Kidney (tissue), 22 donors: ENCODE measurements at places on chromosomes 7 and 10.

DNA sequence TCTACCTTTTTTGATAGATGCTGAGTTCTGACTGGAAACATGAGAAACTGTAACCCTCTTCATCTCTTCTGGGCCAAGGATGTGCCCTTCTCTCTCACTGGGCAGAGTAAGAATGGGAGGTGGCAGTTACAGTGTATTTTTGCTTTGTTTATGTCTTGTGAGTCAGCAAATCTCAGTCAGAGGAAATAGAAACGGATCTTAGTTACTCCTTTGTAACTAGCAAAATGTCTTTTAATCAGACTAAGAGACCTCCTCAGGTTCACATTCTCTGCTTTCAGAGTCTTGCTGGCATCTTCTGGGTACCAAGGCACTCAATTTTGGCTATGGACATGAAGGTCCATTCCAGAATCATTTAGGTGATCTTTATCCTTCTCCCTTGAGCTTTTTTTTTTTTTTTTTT is 70.9 kb downstream of the HHEX start:
- DNase-seq = no peak

DNA sequence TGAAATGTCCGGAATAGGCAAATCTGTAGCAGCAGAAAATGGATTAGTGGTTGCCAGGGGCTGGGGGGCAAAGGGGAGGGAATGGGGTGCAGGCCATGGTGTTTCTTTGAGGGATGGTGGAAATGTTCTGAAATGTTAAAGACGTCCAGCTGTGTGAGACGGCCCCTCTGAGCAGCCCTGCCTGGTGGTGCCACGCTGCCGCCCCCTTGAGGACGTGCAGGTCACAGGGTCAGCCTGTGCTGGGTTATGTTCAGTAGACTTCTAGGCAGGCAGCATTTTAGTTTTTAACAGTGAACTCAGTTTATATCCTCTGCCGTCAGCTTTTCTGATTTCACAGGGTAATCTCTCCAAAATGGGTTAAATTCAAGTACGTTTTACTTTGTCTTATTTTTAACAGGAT is 9.4 kb downstream of the NUB1 start:
- no peak for DNase-seq

GRCh38 chr10:122531939-122532338 is 28.6 kb upstream of the DMBT1 start:
- no peak for DNase-seq

DNA sequence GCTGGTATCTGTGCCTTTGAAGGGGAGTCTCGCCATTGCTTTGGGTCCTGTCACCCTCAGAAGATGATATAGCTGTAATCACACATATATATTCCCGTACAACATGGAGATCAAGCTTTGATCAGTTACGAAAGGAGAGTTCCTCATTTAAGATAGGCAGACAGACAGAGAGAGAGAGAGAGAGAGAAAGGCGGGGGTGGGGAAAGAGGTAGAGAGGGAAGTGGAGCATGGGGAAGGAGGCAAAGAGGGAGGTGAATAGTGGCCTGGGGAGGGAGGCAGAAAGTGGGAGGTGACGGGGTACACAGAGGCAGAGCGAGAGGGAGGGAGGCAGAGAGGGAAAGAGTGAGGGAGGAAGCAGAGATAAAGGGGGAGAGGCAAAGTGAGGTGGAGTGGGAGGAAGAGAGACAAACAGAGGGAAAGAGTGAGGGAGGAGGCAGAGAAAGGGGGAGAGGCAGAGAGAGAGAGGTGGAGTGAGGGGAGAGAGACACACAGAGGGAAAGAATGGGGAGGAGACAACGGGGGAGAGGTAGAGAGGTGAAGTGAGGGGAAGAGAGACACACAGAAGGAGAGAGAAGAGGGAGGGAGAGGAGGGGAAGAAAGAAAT is 44.6 kb upstream of the C1QL3 start:
- DNase-seq = no peak

DNA sequence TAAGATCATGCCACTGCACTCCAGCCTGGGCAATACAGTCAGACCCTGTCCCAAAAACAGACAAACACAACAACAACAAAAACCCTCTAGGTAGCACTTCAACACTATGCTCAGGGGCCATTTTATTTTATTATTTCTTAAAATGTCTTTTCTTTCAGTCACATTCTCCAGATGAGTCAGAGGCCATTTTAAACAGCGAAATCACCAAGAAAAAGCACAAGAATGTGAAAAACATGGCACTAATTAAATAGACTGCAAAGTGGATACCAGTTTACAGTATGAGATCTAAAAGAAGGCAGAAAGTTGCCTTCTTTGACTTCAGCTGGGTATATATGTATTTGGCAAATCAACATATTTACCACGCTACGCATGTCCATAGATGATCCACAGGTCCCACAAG is 6.1 kb upstream of the FGL2 start:
- no peak for DNase-seq

DNA sequence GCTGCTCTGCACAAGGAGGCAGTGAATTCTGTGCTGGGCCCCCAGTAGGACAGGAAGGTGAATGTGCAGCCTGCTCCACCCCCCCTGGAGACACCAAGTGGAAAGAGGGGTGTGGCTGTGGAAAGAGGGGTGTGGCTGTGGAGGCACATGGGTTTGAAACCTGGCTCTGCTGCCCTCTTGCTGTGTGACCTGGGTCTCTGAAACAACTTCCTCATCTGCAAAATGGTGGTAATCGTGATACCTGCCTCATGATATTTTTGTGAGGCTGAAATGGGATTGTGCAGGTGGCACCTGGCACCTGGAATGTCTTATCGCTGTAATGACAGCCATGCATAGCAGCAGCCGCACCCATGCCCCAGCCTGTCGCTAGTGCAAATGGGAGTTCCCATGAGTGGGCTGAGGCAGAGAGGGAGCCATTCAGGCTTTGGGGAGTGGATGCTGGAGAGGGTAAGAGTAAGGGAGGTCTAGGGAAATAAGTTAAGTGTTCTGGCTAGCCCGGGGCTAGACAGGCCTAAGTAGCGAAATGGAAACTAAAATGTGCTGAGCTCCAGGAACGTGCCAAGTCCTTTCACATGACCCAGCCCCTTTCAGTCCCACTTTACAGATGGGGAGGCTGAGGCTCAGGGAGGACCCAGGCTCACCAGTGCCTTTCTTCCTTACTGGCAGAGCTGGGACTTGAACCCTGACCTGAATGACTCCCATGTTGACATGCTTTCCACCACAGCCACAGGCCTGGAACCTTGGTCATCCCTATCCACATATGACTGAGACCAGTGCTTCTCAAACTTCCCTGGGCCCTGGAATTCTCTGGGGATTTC is 35.0 kb downstream of the C10orf105 start:
- DNase-seq = no peak

DNA sequence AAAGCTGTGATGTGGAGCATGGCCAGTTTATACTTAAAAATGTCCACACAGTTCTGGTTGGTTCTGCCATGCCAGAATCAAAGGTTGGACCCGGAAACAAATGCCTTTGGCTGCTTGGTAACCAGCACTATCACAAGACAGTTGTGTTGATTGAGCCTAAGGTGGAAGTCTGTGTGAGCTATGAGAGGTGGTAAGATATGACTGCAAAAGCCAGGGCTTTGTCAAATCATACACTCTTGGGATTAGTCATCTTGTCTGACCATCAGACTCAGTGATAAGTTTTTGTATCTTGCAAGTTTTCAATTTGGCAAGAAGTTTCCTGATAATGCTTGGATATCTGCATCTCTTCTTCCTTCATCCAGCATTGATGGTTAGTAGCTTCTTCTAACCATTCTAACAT is 35.5 kb downstream of the GPR141 start:
- no peak for DNase-seq

DNA sequence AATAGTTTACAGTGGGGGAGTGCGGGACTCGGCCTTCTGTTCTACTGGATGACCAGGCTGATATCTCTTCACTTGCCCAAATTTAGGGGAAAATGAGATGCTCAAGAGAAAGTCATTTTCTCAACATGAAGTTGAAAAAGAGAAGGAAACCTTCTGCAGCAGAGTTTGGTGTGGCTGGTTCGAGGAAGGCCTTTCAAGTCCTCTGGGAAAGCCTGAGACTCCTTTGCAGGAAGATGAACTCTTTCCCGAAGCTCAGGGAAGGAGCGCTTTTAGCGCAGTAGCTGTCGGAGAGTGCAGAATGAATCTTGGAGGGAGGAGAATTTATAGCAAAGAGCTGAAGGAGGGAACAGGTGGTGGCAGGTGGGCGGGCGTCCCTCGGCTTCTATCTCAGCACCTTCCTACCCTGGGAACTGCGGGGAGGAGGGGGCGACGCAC is at the start of gene ATOH7:
ATOH7 (minus strand) TSS at position 297 of the 435 bp plus-strand sequence. CDS start 436 bp downstream, outside the sequence.
- no peak for DNase-seq

- peak; percentile 37 for DNase-seq
Measured at GRCh38 chr10:102918817-102919245, 737 bp downstream of the CNNM2 start.

DNA sequence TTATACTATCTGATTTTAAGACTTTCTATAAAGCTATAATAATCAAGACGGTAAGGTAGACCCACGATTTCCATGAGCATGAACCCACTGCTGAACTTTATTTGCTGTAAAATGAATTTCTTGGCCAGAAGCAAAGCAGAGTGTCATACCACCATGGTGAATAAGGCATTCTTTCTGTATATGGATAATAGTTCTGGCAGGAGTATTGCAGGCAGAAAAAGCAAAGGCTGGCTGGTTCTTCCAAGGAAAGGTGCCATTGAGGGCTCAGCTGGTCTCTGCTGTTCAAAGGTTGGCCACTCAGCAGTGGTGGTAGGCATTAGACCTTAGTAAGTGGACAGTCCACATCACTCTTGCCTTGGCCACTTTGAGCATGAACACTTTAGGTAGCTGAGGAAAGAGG is 104.1 kb upstream of the KCNMA1 start:
- no peak for DNase-seq

- no peak for DNase-seq
Measured at GRCh38 chr7:70947181-70947580, 184.8 kb upstream of the GALNT17 start.

DNA sequence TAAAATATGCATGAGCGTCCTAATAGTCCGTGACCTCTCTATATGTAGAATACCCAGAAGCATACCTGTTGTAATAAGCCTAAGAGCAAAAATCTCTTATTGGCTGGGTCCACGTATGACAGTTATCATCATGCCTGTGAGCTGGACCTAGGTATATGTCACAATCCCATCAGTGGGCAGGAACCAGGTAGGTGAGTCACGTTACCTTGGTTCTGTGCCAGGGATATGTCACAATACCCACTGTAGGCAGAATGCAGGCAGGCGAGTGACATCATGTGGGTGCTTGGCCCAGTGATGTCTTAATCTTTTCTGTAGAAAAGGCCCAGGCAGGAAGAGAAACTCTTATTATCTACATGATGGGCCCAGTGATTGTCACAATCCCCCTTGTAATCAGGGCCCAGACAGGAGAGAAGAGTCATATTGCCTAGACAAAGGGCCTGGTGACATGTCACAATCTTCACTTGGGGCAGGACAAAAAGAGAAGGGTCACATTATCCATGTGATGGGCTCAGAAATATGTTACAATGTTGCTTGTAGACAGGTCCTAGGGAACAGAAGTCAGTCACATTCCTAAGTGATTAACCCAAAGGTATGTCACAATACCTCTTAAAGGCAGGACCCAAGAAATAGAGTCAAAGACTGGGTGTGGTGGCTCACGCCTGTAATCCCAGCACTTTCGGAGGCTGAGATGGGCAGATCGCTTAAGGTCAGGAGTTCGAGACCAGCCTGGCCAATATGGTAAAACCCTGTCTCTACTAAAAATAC is 12.9 kb upstream of the ZNF736 start:
- no peak for DNase-seq

- no peak for DNase-seq
Measured at GRCh38 chr7:79465551-79465950, 12.1 kb upstream of the MAGI2 start.

GRCh38 chr7:142860968-142861367 is 6.1 kb downstream of the EPHB6 start:
- no peak for DNase-seq

DNA sequence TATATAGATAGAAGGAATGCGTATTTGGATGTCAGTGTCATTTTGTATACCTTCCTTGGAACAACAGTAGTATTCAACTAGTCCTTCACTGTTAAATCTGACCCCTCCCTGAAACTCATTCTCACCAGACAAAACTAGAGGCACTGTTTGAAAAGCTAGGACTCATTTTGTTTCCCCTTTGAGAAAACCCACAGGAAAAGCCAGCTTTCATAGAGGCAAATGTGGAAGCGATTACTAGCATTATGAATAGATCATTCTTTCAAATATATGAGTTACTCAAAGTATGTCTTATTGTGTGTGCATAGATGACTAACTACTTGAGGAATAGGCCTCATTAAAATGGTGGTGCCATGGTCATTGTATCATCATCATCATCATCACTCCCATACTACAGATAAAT is 1.9 kb upstream of the ASB15 start:
- DNase-seq = no peak

DNA sequence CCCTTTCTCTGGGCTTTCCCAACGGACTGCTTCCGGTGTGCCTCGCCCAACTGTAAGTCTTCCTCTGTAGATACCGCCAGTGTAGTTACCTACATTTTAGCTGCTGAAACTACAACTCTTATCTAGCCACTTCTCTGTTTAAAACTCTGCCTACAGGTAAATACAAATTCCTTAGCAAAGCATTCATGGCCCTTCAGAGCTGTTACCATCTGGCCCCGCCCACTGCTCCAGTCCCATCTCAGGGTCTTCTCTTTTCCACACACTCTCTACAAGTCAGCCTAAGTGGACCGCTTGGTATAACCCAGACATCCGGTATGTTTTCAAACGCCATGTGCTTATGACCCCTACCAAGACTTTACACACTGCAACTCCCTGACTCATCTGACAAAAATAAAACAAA is 41.0 kb upstream of the LAMB4 start:
- no peak for DNase-seq

DNA sequence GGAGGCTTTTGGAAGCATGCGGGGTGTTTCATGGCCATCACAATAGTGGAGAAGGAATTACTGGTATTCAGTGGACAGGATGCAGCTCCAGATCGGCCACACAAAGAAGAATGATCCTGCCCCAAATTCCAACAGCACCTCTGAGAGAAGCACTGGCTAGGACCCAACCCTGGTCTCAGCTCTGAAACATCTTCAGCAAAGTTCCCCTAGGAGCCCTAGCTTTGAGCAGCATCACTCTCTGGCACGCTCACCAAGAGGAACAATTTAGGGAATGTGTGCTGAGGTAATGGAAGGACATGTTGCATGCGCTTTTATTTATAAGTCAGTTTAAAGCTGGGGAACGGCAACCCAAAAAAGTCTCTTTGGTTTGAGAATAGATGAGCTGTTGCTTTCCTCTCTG is 5.5 kb upstream of the OPN1SW start:
- no peak for DNase-seq

- DNase-seq = no peak
Measured at GRCh38 chr7:107179326-107180164, 10.7 kb downstream of the HBP1 start.

DNA sequence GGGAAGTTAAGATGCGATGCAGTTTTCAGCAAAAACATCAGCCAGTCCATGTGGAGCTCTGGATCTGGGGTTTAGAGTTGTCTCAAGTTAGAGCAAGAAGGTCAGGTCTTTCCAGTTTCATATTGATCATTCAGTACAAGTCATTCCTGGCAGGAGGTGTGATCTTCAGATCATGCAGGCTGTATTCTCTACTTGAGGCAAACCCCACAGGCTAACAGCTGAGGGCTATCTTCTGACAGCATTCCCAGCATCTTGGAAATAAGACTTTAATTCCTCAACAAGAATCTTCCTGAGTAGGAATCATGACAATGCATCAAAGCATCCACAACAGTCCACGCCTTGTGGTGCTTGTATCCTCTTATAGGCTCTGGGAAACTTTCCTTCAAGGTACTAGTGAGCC is 94.9 kb upstream of the ZNF438 start:
- DNase-seq = no peak
